ENCODE measurements at places on chromosomes 11 and 22.

DNA sequence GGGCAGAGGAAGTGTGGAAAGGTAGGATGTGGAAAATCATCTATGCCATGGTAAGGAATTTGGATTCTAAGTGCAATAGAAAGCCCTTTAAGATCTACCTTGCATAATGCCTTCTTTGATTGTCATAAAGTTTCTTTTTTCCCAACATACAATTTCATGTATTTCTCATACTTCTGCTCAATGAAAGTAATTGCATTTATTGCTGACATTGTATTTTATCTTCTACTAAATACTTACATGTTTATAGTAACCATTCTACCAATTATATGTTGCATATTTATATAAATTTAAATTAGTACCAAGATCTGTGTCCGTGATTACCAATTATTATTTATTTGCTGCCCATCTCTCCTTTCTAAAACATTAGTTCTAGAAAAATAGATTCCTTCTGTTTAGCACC lies 114.8 kb downstream of the CNTN5 start:
- DNase-seq = no peak

GRCh38 chr22:32691101-32691500 lies 110.4 kb upstream of the TIMP3 start:
- DNase-seq = no peak

DNA sequence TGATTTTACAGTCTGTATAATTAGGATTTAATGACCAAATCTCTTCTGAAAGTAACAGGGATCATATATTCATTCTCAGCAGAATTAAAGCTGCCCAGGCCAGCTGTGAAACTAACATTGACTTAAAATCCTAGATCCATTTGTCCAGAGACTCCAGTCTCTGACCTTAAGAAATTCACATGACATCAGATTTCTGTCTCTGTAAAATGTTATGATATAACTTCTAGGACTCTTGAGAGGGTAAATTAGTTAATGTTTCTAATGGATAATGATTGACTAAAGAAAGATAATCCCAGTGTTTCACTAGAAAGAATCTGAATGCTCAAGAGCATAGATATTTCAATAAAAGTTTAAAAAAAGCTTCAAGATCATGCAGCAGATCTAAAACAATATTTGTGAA lies 6.3 kb downstream of the NOX4 start:
- no peak for DNase-seq

- no peak for DNase-seq
Measured at GRCh38 chr11:20668131-20668809, 1.1 kb upstream of the NELL1 start.
